LHCN-M2 (cell line): ENCODE measurements at places on chromosomes 4 and X.

- peak; percentile 21 for DNase-seq
Observed at GRCh38 chr4:144449611-144450010, 196.3 kb upstream of the HHIP start.

DNA sequence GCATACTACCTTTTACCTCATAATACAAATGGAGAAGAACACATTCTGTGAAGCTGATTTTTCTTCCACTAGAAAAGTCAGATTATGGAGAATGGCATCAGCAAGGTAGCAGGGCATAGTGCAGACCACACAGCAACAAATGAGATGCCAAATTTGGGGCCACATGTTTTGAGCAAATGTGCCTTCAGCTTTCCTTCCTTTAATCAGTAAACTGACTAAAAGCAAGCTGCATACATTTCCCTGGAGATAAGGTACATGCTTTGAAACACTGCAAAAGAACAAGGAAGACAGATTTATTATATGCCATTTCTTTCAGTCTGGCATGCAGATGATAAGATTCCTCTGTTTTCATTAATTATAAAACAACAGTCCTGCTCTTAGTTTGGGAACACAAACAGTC lies 67.1 kb upstream of the GUCY1A1 start:
- DNase-seq = no peak

- DNase-seq = peak; percentile 79
Observed at GRCh38 chr4:113760795-113761619, 531 bp downstream of the CAMK2D start.

GRCh38 chr4:28443801-28444412 lies 1583.3 kb downstream of the STIM2 start:
- DNase-seq = no peak

- DNase-seq = no peak
Observed at GRCh38 chrX:39802354-39802753, 295.4 kb downstream of the BCOR start.
